NCI-H69 (cell line): ENCODE measurements at places on chromosomes 11 and 22.

DNA sequence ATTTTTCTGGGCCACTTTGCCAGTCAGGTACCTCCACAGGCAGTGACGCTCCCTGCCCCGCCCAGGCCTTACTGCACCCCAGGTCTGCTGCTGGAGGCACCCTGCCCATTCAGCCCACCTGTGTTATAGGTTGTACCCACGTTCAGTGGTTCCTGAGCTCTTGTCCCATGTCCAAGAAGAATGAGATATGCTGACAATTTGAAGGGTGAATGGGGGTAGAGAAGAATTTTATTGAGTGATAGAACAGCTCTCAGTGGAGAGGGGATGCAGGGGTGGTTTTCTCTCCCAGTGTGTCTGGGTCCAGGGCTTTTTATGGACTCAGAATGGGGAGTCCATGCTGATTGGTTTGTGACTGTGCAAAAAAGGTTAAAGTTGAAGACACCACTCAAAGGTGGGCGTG, 149.7 kb downstream of the LDLRAD3 start:
- no peak for DNase-seq

DNA sequence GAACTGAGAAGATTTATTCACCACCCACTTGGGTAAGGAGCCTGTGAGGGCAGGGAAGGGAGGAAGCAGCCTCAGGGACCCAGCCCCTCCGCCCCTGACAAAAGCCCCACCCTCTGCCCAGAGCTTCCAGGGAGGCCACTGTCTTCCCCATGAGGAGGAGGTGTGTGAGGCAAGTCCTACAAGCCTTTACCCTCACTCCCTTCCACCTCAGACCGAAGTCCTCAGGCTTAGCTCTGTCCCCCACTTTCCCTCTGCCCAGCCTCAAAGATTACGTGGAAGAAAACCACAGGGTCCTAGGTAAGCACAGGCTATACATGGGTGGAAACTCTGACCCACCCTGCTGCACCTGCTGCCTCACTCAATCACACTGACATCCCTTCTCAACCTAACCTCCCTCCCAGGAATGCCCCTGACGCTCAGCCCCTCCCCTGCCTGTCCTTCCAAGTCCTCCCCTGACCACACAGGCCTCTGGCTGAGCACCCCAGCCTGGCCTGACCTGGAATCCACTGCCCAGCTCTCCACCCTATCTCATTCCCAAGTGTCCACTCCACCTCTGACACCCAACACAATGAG, 3.6 kb upstream of the ARAP1 start:
- no peak for DNase-seq

DNA sequence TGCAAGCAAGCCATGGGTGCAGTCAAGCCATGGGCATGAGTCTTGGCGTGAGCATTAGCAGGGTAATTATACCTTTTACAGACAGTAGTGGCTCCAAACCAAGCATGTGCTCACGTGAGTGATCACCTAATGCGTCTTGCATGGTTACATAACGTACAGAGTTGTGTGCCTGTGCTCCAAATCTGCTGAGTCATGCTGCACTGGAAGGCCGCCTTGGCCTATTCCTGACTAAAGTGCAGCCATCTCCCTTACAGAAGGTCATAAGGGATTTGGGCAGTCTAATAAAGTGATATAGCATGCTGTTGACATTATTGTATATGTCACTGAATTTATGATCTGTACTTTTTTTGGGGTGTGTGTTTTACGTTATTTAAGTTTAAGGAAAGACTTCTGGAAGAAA, 102.4 kb downstream of the ARHGAP42 start:
- DNase-seq: peak; percentile 42

GRCh38 chr22:39651053-39651996, 80.8 kb downstream of the CACNA1I start:
- DNase-seq: peak; percentile 57

- DNase-seq: no peak
Measured at GRCh38 chr11:133072378-133072777, 459.9 kb downstream of the OPCML start.

DNA sequence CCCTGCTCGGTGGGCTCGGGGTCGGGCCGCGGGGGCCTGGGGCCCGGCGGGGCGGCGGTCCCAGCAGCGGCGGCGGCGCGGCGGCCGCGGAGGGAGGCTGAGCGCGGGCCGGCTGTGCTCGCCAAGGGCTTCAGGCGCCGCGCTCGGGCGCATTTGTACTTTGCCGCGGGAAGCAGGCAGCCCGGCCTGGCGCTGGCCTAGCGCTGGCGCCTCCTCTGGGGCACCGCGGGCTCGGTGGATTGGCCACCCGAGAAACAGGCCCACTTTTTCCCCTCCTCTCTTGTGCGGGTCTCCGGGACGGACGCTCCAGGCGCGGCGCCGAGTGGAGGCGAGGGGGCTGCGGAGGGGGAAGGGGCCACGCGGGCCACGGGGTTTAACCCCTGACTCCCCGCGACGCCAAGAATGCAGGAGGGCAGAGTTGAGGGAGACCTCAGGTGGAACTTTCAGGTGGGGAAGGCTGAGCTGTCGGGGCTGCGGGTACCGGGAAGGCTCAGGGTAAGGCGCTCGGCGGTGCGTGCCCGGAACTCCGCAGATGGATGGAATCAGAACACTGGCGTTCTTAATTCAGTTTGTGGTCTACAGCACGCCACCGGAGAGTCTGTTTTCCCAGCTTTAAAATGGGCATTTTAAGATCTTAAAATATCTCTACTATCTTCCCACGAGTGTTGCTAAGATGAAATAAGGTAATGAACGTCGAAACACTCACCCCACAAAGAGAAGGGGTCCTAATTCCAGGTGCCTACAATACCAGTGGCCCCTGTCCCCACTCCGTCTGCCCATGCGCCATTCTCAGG, at the start of gene CHRDL2:
Gene CHRDL2 (minus strand): TSS at position 126 of the 794 bp plus-strand sequence. CDS start 538 bp downstream, outside the sequence.
- DNase-seq: peak; percentile 51

DNA sequence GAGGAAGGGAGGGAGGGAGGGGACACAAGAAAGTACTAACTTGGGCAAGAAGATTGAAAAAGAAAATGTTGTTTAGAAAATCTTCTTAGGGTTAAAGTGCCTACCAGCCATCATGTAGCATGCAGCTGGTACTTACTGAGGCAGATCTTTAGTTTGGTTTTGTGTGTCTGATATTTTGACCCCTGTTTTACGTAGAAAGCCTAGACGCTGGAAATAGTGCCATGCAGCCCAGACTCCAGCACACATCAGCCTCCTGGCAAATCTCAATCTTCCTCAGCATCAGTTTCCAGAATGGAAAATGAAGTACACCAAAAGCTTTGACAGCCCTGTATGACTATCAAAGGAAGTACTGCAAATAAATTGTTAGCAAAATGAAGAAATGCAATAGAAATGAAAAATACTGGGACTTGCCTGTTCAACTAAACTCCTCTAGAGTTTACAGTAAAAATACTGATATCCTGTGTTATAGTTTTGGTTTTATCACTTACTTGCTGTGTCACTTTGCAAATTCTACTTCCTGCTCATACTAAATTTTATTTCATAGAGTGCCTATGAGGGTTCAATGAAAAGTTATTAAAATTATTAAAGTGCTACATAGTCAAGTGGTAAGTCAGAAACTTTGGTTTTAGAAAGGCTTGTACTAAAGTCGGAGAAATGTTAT, 7.4 kb downstream of the USP28 start:
- no peak for DNase-seq

GRCh38 chr11:77299528-77299993, 1.9 kb downstream of the GDPD4 start:
- peak; percentile 87 for DNase-seq

DNA sequence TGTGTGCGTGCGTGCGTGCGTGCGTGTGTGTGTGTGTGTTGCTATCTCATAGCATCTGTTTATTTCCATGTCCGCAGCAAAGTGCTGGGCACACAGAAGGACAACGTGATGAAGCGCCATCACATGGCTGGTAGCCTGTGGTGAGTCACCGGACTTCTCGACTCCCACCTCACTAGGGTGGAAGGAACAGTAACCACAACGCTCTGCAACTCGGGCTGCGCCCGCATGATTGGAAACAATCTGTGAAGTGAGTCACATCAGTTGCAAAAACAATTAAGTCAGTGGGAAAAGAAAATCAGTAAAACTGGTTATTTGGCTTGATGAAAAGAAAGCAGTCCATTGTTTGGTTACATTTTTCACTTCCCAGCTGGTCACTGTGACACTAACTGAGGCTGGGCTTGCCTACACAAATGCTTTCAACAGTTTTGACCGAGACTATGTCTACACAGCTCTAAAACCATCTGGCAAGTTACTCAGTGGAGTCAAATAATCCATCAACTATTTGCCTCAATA, 437.3 kb upstream of the CADM1 start:
- DNase-seq: no peak

DNA sequence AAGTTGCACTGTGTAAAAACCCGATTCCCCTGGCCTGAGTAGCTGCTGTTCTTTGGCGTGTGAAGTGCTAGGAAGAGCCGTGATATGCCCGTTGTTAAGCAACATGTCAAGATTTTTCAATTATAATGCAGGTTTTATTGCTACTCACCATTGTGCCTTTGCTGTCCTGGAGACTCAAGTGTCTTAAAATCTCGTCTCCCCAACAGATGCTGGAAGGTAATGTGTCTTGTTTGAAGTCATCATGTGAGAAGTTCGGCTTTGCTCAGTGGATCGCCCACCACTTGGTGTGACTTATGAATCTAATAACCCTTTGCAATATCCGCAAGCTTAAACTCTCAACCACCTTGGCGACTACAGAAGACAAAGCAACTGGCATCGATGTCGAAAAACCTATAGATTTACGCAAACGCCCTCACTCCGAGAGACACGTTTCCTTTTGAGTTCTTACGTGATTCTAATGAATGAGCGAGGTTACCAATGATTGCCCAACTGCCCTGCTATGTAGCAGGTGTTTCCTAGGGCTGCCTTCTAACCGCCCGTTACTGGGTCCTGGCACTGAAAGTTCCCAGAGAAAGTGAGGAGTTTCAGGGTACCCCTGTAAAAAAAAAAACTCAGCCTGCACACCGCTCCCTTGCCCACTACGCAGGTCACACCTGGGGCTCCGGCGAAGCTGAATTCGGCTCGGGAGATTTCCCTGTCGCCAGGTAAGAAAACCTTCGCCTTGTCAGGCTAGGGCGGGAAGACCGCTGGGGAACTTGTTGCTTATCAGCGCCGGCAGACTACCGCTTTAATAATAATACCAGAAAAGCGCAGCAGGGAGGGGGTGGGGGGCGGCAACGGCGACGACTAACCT, 21.2 kb upstream of the BDNF start:
- peak; percentile 56 for DNase-seq

- peak; percentile 66 for DNase-seq
Measured at GRCh38 chr22:20237480-20238440, 30.4 kb downstream of the RTN4R start.

DNA sequence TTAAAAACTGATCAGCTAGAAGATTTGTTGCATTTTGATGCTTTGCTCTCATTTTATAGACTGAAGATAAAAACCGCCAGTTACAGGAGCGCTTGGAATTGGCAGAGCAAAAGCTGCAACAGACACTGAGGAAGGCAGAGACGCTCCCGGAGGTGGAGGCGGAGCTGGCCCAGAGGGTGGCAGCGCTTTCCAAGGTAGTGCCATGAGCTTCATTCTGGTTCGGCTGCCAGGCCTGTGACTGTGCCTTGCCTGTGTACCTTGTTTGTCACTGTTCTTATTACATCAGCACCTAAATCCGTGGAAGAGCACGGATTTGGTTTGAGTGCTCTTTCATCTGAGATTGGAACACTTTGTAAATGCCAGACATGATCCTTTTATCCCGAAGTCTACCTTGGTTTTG, 61.4 kb downstream of the PPFIA1 start:
- DNase-seq: no peak

DNA sequence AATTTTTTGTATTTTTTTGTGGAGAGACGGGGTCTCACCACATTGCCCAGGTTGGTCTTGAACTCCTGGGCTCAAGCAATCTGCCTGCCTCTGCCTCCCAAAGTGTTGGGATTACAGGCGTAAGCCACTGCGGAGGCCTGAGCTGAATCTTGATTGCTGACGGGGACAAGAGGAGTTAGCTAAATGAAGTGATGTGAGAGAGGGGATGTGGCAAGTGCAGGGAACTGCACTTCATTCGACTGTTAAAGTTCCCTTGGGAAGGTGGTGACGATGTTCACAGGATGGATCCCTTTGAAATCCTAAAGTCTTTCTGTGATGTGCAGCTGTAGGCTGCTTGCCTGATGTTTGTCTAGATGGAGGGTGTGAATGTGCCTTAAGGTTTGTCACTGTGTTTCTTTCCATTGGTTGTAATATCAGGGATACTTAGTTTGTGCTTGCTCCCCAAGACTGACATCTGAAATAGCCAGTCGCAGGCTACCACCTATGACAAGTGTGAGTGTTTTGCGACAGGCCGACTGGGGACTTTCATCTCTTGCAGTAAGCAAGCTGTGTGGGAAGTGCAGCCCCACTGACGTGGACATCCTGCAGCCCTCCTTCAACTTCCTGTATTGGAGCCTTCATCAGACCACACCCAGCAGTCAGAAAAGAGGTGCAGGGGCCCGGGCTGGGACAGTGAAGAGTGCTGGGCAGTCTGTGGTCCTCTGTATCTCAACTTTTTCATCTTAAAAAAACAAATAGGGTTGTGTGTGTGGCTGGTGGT, 19.6 kb upstream of the CCDC134 start:
- DNase-seq: no peak

GRCh38 chr11:117670443-117670842, 126.6 kb downstream of the DSCAML1 start:
- peak; percentile 40 for DNase-seq

- DNase-seq: peak; percentile 9
Measured at GRCh38 chr11:17423533-17424310, 35.3 kb upstream of the KCNJ11 start.

DNA sequence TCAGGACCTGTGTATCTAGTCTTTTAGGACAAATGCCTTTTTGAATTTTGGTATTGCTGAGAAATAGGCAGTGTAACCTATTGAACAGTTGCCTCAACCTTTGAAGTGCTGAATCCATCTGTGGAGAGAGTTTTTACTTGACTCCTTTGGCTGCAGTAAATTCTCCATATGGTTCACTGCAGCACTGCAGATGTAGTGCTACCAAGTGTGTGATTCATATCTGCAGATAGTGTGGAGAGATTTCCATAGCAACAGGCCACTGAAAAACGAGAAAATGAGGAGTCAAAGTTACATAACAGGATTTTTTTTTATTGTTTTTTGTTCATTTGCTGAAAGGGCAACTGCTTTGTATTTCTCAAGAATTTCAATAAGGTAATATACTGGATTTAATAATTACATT, 356.1 kb downstream of the RAB38 start:
- DNase-seq: no peak

- no peak for DNase-seq
Measured at GRCh38 chr11:90747057-90747456, 524.2 kb upstream of the CHORDC1 start.

DNA sequence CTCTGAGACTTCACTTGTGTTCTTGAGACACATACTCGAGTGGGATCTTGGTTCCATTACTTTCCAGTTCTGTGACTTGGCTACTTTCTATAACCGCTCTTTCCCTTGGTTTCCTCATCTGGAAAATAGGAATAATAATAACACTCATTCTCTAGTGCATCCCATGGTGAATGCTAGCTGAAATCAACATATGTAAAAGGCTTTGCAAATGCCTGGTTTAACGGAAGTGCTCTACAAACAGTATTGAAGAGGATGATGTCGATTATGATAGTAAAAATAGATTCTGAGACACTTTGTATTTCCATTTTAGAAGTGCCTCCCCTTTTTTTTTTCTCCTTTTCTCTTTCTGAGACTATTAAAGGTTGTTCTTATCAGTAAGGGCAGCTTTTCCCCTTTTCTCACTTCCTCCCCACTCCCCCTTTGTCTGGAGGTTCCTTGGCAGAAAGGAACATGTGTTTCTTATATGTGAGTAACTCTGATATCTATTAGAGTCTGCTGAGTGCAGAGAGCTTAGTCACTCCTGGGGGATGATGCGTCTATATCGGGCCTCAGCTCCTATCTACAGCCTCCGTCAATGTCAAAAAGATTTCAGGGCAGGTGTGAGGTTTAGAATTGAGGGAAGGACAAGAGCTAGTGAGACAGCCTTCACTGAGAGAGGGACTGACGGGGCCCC, 489.3 kb downstream of the NTM start:
- DNase-seq: no peak
